ENCODE measurements at places on chromosomes 3 and 15.

- DNase-seq = no peak
These were observed 18.7 kb upstream of the LPP start for GRCh38 chr3:188135271-188135670.

DNA sequence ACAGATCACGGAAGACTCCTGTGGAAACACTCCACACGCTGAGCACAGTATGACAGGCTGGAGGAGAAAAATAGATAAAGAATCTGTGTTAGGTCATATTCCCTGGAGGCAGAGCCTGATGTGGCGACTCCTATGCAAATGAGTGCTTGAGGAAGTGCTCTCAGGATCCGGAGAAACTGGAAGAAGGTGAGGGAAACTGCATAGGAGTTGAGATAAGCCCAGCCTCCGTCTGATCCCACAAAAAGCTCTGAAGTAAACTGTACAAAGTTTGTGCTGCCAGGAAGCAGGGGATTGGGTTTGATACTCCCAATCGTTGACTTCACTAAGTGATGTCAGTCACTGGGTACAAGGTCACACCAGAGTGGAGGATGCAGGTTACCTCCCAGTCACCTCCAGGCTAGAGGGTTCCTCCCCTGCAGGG, 33.4 kb downstream of the OSBPL10 start:
- no peak for DNase-seq

- no peak for DNase-seq
These were observed 49.8 kb downstream of the GASK1A start for GRCh38 chr3:43028678-43029490.

DNA sequence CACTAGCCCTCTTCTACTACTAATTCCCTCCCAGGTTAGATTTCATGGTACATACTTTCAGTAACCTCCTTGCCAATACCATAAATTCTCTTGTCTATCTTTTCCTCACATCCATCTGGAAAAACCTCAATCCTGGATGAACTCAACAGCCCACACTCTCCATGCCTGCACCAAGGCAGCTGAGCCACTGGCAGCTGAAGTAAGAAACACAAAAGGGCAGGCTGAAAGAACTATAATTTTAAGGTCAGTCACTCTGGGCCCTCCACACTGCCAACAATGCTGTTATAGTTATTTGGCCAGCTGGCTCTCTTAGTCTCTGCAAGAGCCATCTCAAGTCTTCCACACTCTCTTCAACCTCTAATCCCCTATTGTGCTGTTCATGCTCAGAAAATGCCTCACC, 15.1 kb upstream of the TIPARP start:
- no peak for DNase-seq

DNA sequence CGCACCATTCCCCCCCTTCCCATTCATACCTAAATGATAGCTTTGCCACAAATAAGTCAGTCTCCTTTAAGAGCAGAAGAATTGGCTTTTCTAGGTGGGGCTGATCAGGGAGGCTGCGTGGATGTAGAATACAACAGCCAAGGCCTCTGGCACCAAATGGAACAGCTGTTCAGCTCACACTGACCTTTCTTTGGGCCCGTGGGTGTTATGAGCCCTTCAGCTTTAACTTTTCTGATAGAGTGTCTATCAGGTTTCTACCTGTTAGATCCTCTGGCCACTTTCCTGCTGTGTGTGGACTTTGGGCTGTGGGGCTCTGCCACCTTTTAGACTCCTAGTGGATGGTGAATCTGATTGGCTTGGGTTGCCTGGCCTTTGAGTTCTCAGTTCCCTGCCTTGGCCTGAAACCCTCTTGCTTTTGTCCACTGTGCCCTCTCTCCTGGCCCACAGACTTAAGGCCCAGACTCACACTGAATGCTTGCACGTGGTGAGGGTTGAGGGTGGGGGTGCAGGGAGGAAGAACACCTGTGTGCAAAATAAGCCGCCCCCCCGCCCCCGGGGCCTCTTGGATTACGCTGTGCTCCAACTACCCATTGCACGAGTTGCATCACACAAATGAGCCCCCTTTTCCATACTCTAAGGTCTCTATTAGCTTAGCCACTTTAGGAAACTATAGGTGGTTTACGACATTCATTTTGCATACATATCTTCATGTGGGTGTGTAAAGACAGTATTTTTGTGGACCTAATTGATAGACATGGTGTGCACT, 1.3 kb upstream of the RFX7 start:
- DNase-seq = no peak

GRCh38 chr3:15453501-15453900, 26.1 kb downstream of the EAF1 start:
- no peak for DNase-seq

- no peak for DNase-seq
These were observed 52.8 kb upstream of the SLC9A9 start for GRCh38 chr3:143901105-143901504.

DNA sequence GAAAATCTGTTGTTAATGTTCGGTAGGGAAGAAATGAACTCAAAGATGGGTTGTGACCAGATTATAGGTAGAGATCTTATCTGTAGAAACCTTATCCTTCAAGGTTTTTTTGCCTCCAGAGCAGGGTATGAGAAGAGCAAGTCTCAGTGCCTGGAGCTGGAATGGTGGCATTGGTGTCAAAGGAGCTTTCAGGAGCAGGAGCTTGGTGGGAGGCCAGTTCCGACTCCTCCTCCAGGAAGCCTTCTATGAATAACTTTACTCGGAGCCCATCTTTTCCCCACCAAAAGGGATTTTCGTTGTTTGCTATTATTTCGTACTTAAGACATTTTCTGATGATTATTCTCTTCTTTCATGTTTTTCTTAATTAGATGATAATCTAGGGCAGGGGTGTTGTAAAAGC, 91.8 kb downstream of the GHSR start:
- DNase-seq = no peak

DNA sequence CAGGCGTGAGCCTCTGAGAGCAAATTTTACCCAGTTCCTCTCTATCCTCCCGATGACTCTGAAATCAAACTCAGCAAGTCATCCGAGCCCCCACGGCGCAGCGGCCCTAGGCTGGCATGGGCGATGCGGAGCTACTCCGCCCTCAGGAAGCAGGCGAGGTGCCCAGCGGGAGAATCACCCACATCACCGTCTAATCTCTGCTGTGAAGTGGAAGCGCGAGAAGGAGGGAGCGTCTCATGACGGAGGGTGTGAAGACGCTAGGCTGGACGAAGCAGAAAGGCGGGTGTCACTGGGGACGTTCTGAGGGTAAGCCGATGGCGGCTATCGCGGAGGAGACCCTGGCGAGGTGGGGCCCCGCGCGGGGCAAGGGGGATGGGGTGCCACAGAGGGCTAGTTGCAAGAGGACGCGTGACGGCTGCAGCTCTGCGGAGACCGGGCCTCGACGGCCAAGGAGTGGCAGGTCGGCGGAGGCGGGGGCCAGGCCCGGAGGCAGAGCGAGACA, 9.1 kb upstream of the GNAI2 start:
- no peak for DNase-seq

Data from stimulated activated CD4-positive, alpha-beta T cell treated with anti-CD3 and anti-CD28 coated beads, Interleukin-1b, Interleukin-23, amount 100 ng/mL, for 1 hour (primary cell).